ENCODE measurements at places on chromosomes 6 and 20.

GRCh38 chr6:29723666-29724588, 693 bp downstream of the HLA-F start:
- peak; percentile 85 for DNase-seq

GRCh38 chr6:121732641-121733040, 297.2 kb downstream of the GJA1 start:
- no peak for DNase-seq

- no peak for DNase-seq
Observed at GRCh38 chr6:82909551-82909950, 156.1 kb downstream of the UBE3D start.

- no peak for DNase-seq
Observed at GRCh38 chr20:37533154-37533715, 5.6 kb upstream of the BLCAP start.

- DNase-seq = no peak
Observed at GRCh38 chr6:36469148-36469661, 26.4 kb downstream of the KCTD20 start.

- no peak for DNase-seq
Observed at GRCh38 chr6:17959302-17959701, 28.1 kb downstream of the KIF13A start.

GRCh38 chr6:115511771-115512170, 548.9 kb downstream of the FRK start:
- DNase-seq = no peak

- no peak for DNase-seq
Observed at GRCh38 chr6:13274707-13275434, 53.5 kb downstream of the TBC1D7 start.

DNA sequence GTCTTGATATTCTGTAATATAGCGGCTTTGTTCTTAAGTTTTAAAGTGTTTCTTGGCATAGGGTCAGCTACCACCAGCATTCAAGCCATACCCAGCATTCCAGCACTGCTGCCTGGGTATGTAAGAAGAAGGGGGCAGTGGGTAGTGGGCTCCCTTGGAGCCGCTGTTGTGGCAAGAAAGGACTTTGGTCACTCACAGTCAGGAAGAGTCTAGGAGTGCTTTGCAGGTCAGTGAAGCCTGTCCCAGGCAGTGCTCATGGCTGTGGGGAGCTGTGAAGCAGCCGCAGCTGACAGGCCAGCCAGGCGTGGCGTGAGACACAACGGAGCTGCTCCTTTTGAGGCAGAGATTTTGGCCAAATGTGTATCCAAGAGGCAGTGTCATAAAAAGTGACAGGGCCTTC, 512.0 kb downstream of the CDKAL1 start:
- DNase-seq = no peak

DNA sequence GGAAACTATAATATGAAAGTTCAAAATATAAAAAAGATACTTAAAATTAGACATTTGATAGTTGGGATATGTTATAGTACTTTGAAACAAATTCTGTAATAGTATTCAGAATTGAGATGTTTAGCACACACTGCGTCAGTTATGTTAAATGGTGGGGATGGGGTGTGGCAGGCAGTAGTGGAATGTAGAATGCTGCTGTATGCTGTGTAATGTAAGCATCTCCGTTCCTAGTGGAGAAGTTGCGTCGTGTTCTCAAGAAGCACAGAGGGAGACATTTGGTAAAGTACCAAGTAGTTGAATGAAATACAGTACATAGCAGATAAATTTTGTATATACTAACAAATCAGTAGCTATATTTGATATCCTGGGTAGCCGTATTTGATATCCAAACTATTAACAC, 192.4 kb downstream of the ZFAND3 start:
- no peak for DNase-seq

DNA sequence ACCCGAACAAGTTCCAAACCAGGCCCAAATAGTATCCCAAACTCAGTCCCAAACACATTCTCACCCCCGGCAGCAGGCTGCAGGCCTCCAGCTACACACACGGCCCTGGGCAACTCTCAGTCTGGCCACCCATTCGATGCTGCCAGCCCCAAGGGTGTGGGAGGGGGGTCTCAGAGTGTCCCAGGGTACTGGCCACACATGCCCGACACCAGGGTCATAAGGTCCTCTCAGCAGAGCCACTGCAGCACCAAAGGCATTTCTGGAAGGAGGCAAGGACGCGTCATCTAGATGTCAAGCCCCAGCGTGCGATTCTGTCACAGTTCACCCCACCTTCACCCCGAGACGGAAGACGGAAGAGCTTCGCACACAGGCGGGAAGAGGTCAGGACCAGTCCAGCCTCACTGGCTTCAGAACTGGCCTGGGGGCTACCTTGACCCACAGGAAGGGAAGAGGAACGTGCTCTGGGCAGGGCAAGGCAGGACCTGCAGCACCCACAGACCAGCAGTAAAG, 9.5 kb downstream of the MYL9 start:
- DNase-seq = no peak
